ENCODE measurements at places on chromosomes 1 and 21.

GRCh38 chr21:37757606-37758376, 158.5 kb downstream of the KCNJ6 start:
- DNase-seq, result peak; percentile 75

DNA sequence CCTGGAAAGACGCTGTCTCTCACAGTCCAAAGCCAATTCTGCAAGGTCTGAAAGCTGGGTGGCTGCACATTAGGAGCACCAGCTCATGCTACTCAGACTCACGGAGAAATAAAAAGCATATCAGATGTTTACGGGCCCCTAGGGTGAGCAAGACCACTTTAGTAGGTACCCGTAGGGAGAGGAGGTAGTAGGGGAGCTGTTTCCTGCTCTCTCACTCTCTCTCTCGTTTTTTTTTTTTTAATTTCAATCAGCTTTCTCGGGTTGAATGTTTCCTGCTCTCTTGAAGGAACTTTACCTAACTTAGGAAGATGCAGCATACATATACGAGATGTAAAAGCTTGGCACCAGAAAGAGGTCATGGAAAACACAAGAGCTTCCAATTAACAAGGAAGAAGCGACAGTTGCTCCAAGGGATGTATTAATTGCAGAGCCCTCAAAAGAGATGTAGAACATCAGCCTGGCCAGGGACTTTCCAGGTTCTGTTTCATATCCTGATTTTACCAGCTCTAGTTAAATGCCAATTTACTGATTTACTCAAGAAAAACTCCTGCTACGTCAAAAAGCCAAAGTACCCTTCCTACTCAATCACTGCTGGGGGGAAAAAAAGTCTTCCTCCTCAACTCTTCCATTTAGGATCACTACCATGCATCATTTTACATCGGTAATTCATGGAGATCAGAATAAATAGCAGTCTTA, 3.1 kb downstream of the LORICRIN start:
- DNase-seq, result no peak

DNA sequence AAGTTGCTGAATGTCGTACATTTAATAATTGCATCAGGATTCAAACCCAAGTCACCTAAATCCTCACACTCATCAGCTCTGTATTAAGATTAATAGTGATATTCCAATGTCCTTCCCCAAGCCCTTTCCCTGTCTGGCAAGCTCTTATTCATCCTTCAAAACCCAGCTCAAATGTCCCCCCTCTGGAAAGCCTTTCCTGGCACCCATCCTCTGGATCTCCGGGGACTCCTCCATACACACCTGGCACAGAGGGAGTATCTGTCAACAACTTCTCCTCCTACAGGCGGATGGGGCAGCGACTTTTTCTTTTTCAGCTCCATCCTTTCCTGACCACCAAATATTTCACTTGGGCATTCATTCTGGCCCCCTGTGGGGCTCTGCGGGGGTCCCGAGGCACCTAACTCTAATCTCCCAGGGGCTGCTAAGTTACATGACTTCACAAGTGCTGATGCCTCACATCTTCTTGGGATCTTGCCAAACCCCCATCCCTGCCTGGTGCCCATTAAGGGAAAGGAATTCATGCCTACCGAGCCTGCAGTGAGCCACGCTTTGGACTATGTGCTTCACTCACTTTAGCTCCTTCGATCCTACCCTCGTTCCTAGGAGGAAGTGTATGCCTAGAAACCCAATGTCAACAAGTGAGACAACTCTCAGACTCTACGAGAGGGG, 15.2 kb downstream of the TINAGL1 start:
- DNase-seq, result no peak

GRCh38 chr1:97907886-97908285, 12.9 kb downstream of the DPYD start:
- DNase-seq, result no peak

GRCh38 chr1:107936498-107937481, 28.2 kb downstream of the VAV3 start:
- DNase-seq, result no peak

- DNase-seq, result peak; percentile 45
Observed at GRCh38 chr1:183209533-183210158, 23.6 kb downstream of the LAMC2 start.

DNA sequence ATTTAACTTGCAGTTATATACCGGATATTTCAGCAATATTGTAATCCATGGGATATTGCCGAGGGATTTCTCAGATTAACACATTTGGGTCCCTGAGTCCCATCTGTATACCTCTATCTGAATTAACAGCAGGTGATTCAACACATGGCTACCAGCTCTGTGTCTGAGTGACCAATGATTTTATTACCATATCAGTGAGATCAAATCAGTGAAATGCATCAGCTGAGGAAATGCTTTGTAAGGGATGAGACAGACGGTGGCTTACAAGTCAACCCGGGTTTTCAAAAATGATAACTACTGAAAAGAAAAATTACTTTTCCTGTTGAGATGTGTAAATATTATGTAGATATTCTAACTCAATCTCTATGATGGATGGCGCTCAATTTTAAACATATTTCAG, 504.1 kb upstream of the PKN2 start:
- DNase-seq, result no peak

- DNase-seq, result no peak
Observed at GRCh38 chr1:183143576-183144315, 42.3 kb upstream of the LAMC2 start.

DNA sequence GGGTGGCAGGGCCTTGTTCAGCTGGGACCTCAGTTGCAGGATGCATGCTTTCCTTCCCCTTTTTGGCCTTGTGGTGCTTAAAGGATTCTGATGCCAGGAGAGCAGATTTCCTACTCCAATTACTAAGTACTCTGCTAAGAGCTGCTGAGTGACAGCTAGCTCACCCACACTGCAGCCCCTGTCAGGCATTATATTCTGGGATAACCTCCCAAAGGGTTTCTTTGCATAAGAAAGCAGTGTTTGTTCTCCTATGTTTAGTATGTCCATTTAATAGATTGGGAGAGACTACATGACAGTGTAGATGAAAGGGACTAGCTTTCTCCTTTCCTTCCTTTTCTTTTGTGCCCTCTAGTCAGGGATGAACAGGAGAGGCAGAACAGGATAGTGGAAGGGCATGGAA, 100.7 kb downstream of the FAM78B start:
- no peak for DNase-seq

- DNase-seq, result no peak
Observed at GRCh38 chr1:212700892-212701819, 1.5 kb upstream of the BATF3 start.

DNA sequence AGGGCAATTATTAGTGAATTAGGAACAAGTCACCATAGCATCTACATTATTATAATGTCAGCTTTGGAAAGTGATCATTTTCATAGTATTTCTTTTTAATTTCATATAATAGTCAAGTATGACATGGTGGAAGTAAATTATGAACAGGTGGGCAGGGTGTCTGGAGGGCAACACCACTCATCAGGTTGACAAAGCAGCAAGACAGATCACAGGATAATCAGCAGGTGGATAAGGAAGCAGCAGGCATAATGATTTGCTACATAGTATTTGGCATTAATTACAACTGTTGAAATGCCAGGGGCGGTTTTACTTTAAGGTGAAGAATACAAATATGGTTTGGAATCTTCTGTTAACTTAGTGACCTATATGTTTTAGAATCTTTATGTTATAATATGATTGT, 1342.2 kb downstream of the PLA2G4A start:
- DNase-seq, result no peak

- no peak for DNase-seq
Observed at GRCh38 chr21:26138615-26139257, 31.8 kb downstream of the APP start.

DNA sequence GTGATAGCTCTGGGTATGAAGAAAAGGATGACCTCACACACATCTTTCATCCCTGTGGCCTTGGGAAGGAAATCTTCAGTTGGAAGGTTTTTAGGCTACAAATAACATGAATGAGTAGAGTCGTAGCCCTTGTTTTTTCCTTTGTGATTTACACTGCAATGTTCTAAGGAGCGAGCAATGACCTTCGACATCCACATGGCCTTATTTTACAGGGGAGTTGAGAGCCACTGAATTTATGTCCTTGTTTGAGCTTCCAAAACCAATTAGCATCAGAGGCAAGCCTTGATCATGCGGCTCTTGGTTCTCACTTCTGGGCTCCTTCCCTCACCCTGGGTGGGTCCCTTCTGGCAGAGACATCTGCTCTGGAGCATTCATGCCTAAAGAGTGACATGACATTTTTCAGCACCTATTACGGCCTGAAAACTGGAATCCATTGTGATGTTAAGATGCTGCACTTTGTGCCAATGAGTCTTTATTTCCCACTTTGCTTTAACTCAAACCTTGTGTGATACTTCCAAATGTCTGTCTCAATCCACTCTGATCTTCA, 70.5 kb upstream of the RUNX1 start:
- DNase-seq, result no peak

DNA sequence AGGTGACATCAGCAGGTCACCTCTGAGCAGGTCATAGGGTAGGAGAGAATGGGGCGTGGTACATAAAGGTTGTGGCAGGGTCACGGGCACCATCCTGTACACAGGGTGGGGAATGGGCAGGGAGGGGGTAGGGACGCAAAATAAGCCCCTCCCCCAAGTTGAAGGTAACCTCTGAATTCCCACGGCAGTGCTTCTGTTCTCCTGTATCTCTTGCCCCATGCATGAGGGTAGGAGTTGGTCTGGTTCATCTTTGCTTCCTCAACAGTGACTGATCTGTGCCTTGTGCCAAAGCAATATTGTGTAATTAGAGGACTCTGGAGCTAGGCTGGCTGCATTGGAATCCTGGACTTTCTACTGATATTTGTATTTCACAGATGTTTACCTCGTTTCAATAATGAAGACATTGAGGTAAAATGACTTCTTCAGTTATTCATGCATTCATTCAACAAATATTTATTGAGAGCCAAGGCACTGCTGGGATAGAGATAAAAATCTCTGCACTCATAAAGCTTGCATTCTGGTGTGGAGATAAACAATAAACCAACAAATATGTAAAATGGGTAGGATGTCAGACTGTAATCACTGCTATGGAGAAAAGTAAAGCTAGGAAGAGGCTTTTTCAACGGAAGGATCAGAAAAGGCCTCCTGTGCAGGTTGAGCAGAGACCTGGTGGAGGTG, 18.4 kb upstream of the GFI1 start:
- DNase-seq, result no peak

DNA sequence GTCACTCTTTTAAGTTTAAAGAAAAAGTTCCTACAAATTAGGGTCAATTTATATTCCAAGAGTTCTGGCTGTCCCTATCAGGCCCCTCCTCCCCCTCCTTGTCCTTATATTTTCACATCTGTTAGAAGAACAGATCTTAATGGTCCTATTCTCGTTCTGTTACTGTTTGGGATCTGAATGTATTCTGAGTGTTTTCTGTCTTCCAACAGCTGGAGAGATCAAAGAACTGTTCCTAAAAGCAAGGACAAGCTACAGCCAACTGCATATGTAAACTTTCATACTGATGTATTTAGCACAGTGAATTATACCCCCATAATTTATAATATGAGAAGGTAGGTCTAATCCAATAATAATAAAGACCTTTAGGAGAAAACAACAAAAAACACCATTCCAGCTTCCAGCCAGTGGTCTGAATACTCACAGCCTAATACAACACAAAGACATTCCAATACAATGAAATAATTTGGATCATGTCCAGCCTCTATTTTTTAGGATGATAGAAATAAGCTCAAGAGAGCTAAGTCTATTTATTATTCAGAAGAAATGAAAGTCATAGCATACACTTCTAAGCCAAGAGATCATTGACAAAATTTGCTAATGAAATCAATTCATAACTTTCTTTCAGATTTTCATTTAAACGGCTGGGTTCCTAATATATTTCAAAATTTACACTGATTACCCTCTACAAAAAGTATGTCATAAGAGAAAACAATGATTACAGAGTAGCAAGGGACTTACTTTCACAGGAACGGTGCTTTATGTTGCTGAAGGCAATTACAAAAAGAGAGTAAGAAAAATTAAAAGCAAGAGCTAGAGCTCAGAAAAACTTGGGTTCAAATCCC, 25.3 kb downstream of the WLS start:
- DNase-seq, result no peak

DNA sequence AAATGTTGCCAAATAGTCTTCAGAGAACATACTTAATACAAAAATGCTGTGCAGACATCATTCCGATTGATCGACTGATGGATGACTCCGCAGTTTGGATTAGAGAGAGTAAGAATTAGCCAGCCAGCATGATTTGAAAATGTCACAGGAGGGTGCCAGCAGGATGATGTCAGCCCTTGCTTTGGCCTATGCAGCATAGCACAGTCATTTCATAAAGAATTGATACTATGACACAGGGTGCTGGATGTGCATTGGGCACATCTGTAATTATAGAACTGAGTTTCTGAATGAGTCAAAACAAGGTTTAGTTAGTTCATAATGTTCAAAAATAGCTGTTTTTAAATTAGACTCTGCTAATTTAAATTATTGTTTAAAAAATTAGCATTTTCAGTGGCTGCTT, 21.6 kb upstream of the TRAF5 start:
- DNase-seq, result no peak

GRCh38 chr1:100950781-100951180, 54.9 kb downstream of the SLC30A7 start:
- DNase-seq, result no peak

DNA sequence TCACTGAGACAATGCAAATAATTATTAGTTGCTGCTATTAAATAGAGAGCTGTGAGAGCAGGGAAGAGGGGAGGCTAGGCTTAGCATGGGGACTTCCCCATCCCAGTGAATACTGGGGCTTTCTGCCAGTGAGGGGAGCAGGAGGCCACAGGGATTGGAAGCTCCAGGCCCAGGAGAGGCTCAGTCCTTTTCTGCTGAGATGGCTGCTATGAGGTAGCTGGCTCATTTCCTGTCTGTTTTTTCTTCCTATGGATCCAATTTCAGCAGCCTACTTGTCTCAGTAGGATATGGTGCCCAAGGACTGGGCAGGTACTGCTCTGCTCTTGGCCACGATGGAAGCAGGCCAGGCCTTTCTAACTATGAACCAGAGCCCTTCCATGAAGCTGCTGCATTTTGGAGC, 10.0 kb downstream of the STMN1 start:
- peak; percentile 23 for DNase-seq

DNA sequence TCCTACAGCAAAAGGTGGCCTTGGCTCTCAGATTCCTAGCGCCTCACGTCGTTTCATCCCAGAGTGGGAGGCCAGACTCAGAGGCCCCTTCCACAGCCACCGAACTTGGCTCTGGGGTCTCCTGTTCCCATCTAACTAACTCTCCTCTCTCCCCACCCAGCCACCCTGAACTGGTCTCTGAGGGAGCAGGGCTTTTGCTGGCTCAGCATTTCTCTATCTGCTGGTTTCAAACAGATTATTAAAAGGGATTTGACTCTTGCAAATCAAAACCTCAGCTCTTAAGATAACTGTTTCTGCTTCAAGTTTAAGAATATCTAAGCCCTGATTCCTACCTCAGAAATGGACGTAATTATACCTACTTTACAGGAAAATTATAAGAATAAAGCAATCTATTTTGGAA, 91.0 kb upstream of the ATP1B1 start:
- DNase-seq, result no peak

GRCh38 chr21:46498335-46499050, 39.8 kb downstream of the DIP2A start:
- no peak for DNase-seq

DNA sequence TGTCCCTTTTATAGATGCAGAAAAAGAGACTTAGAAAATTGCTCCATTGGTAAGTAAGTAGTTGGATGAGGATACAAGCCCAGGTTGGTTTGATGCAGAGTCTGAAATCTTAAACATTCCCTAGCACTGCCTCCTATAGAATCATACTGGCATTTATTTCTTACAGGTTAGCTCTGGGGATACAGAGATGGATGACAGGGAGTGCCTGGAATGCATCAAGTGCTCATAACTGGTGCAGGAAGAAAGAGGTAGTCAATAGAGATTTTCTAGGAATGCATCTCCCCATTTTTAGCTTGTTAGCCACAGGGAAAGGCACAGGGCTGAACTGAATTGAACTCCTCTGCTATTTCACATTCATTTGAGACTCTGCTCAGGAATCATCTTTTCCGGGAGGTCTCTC, 269.0 kb upstream of the USP24 start:
- DNase-seq, result no peak

Measured in NCI-H2029 (cell line).